B cell (primary cell): ENCODE measurements at places on chromosomes 3 and 15.

- DNase-seq = no peak
Observed at GRCh38 chr3:55402886-55403609, 84.1 kb downstream of the WNT5A start.

DNA sequence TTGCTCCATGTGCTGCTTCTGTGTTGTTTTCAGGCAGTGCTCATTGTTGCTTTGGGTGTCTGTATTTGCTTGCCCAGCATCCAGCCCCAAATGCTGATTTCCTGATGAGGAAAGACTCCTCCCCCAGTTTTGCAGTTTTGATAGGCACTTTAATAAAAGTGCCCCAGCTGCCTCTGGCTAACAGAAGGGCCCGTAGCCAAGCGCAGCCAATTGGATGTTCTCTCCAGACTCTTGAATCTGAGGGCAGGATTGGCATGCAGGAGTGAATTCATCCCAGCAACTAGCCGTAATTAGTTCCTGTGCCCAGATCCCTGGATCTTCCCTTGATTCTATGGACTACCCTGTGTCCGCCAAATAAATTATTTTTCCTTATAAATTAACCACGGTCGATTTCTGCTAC is 14.8 kb upstream of the SEMA5B start:
- no peak for DNase-seq

- no peak for DNase-seq
Observed at GRCh38 chr15:101390462-101390861, 95.4 kb upstream of the SNRPA1 start.

DNA sequence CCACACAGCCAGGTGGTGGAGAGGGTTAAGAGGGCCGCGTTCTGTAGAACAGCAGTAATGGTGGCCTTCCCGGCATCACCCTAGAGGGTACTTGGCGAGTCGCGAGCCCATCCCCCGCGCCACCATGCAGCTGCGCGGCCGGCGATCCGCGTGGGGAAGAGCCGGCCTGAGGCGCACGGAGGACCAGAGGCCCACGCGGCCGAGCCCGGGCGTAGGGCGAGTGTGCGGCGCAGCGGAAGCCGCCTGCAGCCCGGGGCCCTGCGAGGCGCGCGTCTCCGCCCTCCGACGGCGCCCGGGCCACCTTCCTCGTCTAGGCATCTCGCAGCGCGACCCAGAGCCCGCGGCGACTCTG is 423 bp downstream of the TKT start:
- no peak for DNase-seq

DNA sequence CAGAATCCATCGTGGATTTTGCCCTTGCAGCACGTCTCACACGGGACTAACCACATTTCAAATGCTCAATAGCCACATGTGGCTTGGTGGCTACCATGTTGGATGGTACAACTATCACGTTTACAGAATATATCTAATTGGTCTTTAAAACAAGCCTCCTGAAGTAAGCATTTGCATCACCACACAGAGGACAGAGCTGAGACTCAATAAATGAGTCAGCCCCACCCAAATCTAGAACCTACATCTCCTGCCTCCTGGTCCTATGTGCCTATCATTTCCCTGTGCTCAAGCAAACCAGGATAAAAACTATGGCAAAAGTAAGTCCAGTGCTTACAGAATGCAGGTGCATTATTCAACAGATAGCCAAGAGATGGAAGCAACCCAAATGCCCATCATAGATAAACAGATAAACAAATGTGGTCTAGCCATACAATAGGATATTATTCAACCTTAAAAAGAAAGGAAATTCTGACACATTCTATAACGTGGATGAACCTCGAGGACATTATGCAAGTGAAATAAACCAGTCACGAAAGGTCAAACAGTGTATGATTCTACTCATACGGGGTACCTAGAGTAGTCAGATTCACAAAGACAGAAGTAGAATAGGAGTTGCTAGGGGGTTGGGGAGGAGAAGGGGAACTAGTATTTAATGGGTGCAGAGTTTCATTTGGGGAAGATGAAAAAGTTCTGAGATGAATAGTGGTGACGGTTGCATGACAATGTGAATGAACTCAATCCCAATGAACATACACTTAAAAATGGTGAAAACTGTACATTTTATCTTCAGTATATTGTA is 43.9 kb downstream of the SRGAP3 start:
- DNase-seq = no peak

DNA sequence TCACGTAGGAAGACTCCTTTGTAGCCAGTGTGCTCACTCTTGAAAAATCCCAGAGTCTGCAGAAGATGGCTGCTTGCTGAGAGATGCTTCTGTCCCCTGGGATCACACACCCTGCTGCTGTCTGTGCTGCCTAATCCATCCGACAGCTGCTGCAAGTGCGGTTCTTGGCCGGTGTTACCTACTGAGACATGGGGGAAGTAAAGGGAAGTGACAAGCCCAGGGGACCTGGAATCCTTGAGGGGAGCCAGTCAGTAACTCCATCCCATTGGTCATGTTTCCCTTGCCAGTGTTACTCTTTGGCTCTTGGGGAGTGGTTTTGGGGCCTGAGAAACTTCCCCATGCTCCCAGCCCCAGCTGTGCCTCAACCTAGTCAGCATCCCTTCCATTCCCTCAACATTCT is 8.3 kb upstream of the CPNE9 start:
- no peak for DNase-seq

GRCh38 chr15:96162322-96162721 is 168.2 kb upstream of the NR2F2 start:
- DNase-seq = no peak

GRCh38 chr15:75861750-75862402 is 18.6 kb downstream of the UBE2Q2 start:
- no peak for DNase-seq

GRCh38 chr3:153250446-153250845 is 88.4 kb downstream of the RAP2B start:
- no peak for DNase-seq

DNA sequence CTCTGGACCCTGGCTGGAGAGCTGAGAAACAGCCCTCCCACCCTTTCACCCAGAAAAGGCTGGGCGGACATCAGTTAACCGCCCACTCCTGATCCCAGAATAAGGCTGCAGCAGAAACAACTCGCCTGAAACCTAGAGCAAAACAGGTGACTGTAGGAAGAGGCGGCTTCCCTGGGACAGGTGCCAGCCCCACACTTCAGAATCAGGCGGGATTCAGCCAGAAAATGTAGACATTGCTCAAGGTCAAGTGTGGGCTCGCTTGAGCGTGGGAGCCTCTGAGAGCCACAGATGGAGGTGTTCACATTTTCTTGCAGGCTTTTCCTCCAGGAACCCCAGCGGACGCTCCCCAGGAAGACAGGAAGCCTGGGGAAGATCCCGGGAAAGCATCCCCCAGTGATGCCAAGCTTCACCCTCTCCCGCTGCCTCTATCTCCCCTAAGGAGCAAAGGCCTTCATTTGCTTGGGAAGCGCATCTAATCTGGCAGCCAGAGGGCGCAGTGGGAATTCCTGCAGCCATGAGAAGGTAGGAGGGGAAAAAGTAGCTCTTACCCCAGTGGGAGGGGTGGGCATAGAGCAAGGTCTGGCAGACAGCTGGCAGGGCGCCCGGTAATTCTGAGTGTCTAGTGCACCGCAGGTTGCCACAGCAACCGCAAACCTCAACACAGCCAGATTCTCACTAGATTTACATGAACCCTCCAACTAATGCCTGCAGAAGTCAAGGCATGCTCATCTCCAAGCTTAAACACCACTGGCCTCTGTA is 77.7 kb downstream of the OCA2 start:
- no peak for DNase-seq
